MCF 10A (cell line): ENCODE measurements at places on chromosomes 3 and 15. TPM values are rescaled to one million over a fixed set of nuclear protein-coding genes. Genes with fewer than 3 reads are reported as not detected.

GRCh38 chr3:118116991-118117390 is 917.7 kb downstream of the IGSF11 start:
- DNase-seq = no peak
- H3K27ac ChIP-seq = no peak overlapping the region

GRCh38 chr3:155326244-155326643 is 32.8 kb upstream of the STRIT1 start:
- H3K36me3 ChIP-seq = no peaks in the 10 kb centered on the region
- no peaks in the 10 kb centered on the region for H3K27me3 ChIP-seq

DNA sequence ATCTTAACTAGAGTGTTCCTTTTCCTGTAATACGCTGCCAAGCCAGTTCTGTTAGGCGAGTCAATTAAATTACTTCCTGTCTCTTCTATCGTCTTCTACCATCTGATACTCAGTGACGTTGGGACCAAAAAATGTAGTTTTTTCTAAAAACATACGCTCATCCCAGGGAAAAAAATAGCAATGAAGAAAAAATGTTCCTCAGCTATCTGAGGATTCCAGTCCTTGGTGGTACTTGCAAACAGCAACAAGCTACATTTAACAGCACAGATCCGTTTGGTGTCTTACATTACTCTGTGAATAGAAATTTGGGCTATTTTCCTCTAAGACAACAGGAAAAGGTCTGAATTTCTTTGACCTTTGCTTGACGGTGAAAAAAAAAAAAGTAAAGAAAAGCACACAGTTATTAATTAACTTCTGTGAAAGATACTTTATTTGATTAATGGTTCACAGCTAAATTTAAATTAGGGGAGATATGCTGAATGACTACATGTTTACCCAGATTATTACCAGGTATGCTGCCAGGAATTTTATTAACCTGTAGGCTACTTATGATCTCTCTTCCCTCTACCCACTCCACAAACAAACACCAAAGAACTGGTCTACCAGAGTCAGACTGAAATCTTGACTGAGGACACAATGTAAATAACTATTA is 254.4 kb upstream of the ZPLD1 start:
- DNase-seq = no peak
- H3K36me3 ChIP-seq = no peaks in the 10 kb centered on the region
- no peak overlapping the region for H3K4me3 ChIP-seq
- H3K4me1 ChIP-seq = peaks cover 4% of the 10 kb centered on the region

DNA sequence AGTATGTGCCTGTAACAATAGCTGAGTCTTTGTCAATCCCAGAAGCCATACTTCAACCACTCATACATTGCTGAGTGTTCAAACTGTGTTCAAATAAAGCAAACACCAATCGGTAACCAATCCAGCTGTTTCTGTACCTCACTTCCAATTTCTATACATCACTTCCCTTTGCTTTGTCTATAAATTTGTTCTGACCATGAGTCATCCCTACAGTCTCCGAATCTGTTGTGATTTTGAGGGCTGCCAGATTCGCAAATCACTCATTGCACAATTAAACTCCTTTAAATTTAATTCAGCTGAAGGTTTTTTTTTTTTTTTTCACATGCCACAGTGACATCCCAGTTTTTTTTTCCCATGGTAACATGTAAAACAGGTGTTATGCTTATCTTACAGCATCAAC is 870.3 kb downstream of the NAALADL2 start:
- no peaks in the 10 kb centered on the region for H3K36me3 ChIP-seq
- DNase-seq = peak; percentile 41
- no peaks in the 10 kb centered on the region for H3K4me1 ChIP-seq

DNA sequence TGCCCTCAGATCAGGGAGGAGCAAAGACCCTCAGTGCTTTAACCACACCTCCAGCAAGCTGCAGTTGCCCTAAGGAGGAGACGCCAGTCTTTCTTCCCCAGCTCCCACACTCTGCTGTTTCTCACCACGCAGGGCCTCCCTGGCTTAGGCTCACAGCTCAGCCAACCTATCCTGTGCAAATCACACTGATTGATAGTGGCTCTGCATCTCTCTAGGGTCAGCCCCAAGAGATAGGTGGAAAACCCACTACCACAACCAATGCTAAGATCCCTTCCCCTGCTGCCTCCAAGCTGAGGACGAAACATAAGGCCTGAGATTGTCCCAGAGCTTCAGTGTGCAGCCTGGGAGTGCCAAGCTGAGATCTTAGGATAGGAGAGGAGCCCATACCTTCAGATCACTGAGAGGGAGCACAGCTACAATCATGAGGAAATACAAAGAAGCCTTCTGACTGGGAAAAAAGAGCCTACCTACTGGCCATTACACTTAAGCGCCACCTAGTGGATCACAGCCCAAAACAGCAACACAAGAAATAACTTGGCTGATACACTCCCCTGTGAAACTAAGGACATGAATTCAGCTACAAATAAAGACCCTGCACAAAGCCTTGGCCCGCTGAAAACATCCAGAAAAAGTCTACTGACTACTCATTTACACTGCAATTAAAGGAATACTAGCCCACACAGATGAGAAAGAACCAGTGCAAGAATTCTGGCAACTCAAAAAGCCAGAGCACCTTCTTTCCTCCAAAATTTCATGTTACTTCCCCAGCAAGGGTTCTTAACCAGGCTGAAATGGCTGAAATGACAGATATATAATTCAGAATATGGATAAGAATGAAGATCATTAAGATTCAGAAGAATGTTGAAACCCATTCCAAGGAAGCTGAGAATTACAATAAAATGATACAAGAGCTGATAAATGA is 271.5 kb upstream of the DCBLD2 start:
- DNase-seq = peak; percentile 80
- no peaks in the 10 kb centered on the region for H3K4me1 ChIP-seq
- H3K4me3 ChIP-seq = no peak overlapping the region
- H3K27ac ChIP-seq = no peak overlapping the region
- no peaks in the 10 kb centered on the region for H3K36me3 ChIP-seq

DNA sequence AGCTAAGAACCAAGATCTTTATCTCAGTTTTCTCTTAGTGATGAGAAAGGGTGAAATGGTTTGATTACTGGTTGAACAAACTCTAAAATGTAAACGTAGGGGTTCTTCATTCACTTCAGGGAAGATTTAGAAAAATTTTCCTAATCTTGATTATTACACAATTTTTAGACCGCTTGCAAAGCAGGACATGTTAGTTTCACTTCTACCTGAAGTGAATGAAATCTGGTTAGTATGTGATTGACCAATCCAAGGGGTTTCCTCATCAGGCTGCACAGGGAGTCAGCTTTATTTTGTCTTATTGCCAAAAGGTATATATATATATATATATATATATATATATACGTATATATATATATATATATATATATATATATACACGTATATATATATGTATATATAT is 740.4 kb downstream of the TUSC7 start:
- DNase-seq = no peak
- H3K36me3 ChIP-seq = no peaks in the 10 kb centered on the region
- no peak overlapping the region for H3K27ac ChIP-seq
- H3K27me3 ChIP-seq = peaks cover 10% of the 10 kb centered on the region
- peaks cover 4% of the 10 kb centered on the region for H3K4me1 ChIP-seq
- H3K4me3 ChIP-seq = no peak overlapping the region

DNA sequence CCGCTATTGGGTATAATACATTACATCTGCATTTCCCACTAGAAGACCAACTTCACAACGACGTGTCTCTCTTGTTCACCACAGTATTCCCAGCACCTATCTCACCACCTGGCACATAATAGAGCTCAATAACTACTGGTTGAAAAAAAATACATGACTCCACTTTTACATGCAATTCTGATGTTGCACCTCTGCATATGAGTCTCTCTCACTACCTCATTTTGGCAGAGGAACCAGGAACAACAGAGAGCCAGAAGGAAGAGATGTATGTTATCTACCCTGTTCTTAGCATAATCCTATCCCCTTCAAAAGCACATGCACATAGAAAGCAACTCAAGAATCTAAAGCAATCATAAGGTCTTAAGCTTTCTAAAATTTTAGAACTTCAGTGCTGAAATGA is 61.6 kb downstream of the SHQ1 start:
- no peaks in the 10 kb centered on the region for H3K4me1 ChIP-seq
- DNase-seq = no peak
- no peak overlapping the region for H3K4me3 ChIP-seq
- no peaks in the 10 kb centered on the region for H3K27me3 ChIP-seq
- peaks cover 7% of the 10 kb centered on the region for H3K36me3 ChIP-seq

GRCh38 chr3:17583530-17583929 is 158.9 kb downstream of the TBC1D5 start:
- H3K27ac ChIP-seq = no peak overlapping the region
- H3K4me3 ChIP-seq = no peak overlapping the region
- DNase-seq = peak; percentile 80
- H3K4me1 ChIP-seq = peaks cover 1% of the 10 kb centered on the region
- H3K27me3 ChIP-seq = no peaks in the 10 kb centered on the region

GRCh38 chr3:55716611-55717225 is 229.6 kb upstream of the WNT5A start:
- no peaks in the 10 kb centered on the region for H3K4me1 ChIP-seq
- H3K27me3 ChIP-seq = peaks cover 24% of the 10 kb centered on the region
- no peak overlapping the region for H3K4me3 ChIP-seq
- H3K36me3 ChIP-seq = no peaks in the 10 kb centered on the region
- no peak overlapping the region for H3K27ac ChIP-seq

- H3K4me1 ChIP-seq = peaks cover 16% of the 10 kb centered on the region
- no peaks in the 10 kb centered on the region for H3K36me3 ChIP-seq
- DNase-seq = no peak
Observed at GRCh38 chr3:46656778-46657556, 36.5 kb downstream of the ALS2CL start.

DNA sequence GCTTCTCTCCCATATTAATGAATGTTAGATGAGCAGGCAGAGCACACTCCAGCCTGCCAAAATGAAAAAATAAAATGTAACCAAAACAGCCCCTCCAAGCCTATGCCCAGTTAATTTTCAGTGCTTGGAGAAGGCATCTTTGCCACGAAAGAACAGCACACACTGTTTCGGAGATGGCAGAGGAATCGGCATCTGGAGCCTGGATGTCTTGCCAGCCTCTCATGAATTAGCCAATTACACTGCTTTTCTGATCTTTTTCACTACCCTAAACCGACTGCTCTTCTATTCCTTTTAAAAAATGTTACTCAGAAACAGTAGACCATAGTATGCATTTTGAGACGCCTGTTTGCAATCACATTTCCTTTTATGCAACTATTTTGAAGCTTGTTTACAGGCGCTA is 249.6 kb downstream of the TLE3 start:
- peaks cover 77% of the 10 kb centered on the region for H3K27me3 ChIP-seq
- H3K4me3 ChIP-seq = no peak overlapping the region
- no peak overlapping the region for H3K27ac ChIP-seq
- no peaks in the 10 kb centered on the region for H3K4me1 ChIP-seq
- DNase-seq = no peak

DNA sequence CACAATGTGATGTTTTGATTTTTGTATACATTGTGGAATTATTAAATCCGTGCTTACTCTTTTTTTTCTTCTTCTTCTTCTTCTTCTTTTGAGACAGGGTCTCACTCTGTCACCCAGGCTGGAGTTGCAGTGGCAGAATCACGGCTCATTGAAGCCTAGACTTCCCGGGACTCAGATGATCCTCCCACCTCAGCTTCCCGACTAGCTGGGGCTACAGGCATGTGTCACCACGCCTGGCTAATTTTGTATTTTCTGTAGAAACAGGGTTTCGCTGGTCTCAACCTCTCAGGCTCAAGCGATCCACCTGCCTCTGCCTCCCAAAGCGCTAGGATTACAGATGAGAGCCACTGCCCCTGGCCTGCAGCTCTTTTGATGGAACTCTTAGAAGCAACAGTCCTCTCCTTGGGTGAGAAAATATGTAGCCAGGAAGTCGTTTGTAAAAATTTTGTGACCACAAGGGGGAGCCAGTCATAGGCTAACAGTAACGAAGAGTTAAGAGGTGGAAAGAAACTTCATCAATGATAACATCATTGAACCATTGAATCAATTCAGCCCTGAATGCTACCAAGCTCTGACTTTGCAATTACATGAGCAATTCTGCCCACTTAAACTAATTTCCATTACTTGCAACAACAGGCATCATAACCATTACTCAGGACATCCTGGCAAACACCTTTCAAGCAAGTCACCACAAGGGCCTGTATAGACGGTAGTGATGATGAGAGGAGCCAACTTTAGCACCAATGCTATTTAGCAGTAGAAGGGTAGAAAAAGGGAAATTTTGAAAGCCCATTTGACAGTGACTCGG is 16.7 kb upstream of the CMTM7 start:
- H3K4me3 ChIP-seq = no peak overlapping the region
- H3K36me3 ChIP-seq = no peaks in the 10 kb centered on the region
- DNase-seq = peak; percentile 79
- no peaks in the 10 kb centered on the region for H3K4me1 ChIP-seq
- H3K27me3 ChIP-seq = no peaks in the 10 kb centered on the region
- no peak overlapping the region for H3K27ac ChIP-seq

The PRSS50 gene
- not detected in 2 replicates for total RNA-seq

The TEX55 gene
- total RNA-seq = not detected in 2 replicates

The SENP5 gene
- total RNA-seq = 30.2 and 37.0 TPM in 2 replicates

The GPR87 gene
- total RNA-seq = 41.9 and 51.8 TPM in 2 replicates

The ZNF662 gene
- total RNA-seq = not detected in 2 replicates

The EPHB1 gene
- not detected in 2 replicates for total RNA-seq
